ENCODE measurements at places on chromosomes 6 and 20. TPM values are rescaled to one million over a fixed set of nuclear protein-coding genes. Genes with fewer than 3 reads are reported as not detected.

Gene C20orf141
- not detected for total RNA-seq

Gene B3GALT4
- total RNA-seq, result 5.7 TPM

Gene CPNE5
- total RNA-seq, result 0.24 TPM

Gene DNMT3B
- total RNA-seq, result 15.4 TPM

Gene TBX18
- 1.3 TPM for total RNA-seq

Gene HCK
- not detected for total RNA-seq

Gene RBBP8NL
- 14.4 TPM for total RNA-seq

Gene BEND6
- total RNA-seq, result 0.46 TPM

Gene NHSL1
- total RNA-seq, result 86.5 TPM

Gene PLCB4
- total RNA-seq, result 17.2 TPM

Gene E2F1
- total RNA-seq, result 26.2 TPM

Gene PRIM2
- 26.2 TPM for total RNA-seq

Gene MCHR2
- total RNA-seq, result not detected

Gene WDR27
- total RNA-seq, result 123 TPM

Gene HSP90AB1
- total RNA-seq, result 1,214 TPM

Gene C4B
- 6.6 TPM for total RNA-seq

Gene EFCAB8
- total RNA-seq, result 0.29 TPM

Gene SLC17A9
- total RNA-seq, result 8.3 TPM

Gene KIFC1
- 46.6 TPM for total RNA-seq

Gene CST2
- total RNA-seq, result not detected

Gene CST9L
- not detected for total RNA-seq

Gene GGTLC1
- not detected for total RNA-seq

Gene LY6G6D
- not detected for total RNA-seq

Gene VGLL2
- total RNA-seq, result not detected

Gene SOX12
- total RNA-seq, result 54.8 TPM

Gene SIRPB2
- total RNA-seq, result not detected

Gene OR2B6
- total RNA-seq, result not detected

Gene TCF21
- not detected for total RNA-seq

Gene ABHD16B
- total RNA-seq, result not detected

Gene SLC12A5
- total RNA-seq, result 8.8 TPM

Gene TRAPPC3L
- total RNA-seq, result not detected

Gene MROH8
- 5.7 TPM for total RNA-seq

Gene EBF4
- 63.8 TPM for total RNA-seq

Gene ID4
- total RNA-seq, result 47.9 TPM

Gene TMEM170B
- 7.3 TPM for total RNA-seq

Gene SCGN
- 97.2 TPM for total RNA-seq

Gene USP49
- total RNA-seq, result 17.3 TPM

Gene ADGB
- total RNA-seq, result 0.04 TPM

Gene SLC22A16
- not detected for total RNA-seq

Gene DSP
- 366 TPM for total RNA-seq

Gene IL20RA
- total RNA-seq, result 0.84 TPM

Gene VARS2
- total RNA-seq, result 56.3 TPM

Gene TP53RK
- 11.5 TPM for total RNA-seq

Gene LAMA4
- 2.1 TPM for total RNA-seq

Gene MEI4
- 2.6 TPM for total RNA-seq

Gene COL19A1
- total RNA-seq, result 2.3 TPM

Gene ADGRB3
- total RNA-seq, result 1.8 TPM
